Pons (tissue), 1 donor: ENCODE measurements at places on chromosomes 4 and X.

DNA sequence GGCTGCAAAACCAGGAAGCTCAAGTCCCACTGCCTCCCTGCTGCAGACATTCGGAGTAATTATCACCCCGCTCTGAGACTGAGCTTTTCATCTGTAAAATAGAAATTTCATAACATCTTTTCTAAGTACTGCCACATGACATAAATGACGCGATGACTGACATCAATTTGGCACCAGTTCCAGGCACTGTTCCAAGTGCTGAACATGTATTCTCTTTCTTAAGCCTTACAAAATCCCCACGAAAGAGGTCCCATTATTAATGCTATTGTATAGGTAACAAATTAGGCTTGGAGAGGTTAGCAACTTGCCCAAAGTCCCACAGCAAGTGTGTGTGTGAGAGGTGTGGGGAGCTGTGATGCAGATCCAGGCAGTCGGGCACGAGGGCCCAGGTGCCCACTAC is 56.4 kb downstream of the SLC2A9 start:
- DNase-seq = no peak

- no peak for DNase-seq
These were observed 145.5 kb downstream of the TSPAN5 start for GRCh38 chr4:98512918-98513317.

GRCh38 chr4:183398298-183399125 is 45.9 kb upstream of the CDKN2AIP start:
- peak; percentile 56 for DNase-seq

DNA sequence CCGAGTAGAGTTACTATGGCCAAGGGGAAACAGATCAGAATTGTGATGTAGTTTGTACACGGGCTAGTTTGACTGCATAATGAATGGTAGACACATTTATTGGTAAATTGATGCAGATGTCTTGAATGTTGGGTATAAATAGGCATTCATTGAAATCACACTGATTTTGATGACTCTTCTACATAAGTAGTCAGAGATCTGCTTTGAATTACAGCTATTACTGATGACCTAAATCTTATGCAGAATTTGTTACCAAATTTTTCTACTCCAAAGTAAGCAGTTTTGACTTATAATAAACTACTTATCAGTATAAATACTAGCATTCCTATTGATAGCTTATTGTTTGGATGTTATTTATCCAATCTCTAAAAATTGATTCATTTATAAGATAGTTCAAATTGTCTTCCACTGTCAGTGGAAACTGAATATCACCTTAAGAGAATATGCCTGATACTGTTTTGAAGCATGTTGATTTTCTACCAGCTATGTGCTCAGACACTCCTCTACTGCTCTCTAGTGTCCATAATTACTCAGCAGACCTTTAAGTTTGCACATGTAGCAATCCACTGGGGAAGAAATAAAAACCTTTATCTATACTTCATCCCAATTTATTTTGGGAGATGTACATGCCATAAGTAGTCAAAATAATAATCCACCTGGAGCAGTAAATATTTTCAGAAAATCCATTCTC is 120.3 kb downstream of the RASL11B start:
- DNase-seq = peak; percentile 75

DNA sequence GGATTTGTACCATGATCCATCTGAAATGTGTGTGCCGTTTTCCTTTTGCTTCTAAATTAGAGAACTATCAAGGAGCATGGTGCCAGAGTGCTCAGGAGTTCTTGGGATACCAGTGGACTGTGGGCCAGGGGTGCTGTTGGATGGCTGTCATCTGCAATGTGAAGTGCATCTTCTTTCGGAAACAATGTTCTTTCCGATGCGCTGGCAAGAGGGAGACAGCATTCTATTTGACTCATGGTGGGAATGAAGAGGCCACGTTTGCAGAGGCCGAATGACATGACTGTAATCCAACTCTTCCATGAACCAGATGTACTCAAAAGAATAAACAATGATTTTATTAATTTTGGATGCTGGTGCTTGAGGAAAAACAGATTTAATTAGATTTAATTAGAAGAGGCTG is 45.5 kb downstream of the SORCS2 start:
- no peak for DNase-seq

GRCh38 chrX:18017411-18017810 is 156.3 kb upstream of the RAI2 start:
- no peak for DNase-seq

GRCh38 chr4:53620956-53621355 is 29.7 kb upstream of the LNX1 start:
- DNase-seq = no peak

DNA sequence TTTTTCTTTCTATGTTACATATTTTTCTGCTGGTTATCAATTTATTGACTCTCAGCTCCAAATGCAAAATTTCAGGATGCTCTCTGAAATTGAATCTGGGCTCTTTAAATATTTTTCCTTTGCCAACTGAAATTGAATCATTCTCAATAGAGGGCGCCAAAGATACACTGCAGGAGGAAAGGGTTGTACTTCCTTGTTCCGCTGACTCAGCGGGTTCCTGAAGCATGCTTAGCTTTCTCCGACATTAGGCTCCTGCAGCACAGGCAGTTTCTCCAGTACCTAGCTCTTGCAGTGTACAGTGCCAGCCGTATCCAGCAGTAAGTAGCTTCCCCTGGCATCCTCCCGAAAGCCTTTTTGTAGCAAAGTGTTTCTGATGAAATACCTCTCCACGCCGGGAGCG is 28.8 kb upstream of the CFAP47 start:
- DNase-seq = peak; percentile 53

DNA sequence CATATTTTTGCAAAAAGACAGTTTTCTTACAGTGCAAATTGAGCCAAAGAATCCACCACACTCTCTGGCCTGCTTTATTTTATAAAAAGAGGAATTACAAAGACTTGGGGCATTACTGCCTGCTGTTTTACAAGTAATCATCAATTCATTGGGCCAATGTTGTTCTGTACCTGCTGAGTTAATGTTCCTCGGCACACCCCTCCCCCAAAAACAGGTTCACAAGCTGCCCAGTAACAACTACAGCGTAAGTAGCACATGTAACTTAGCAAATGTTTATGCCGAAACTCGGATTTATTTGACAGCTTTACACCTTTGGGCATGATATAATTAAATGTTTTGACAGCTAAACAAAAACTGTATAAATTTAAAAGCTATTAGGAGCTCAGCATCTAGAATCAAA is 214.6 kb upstream of the MAB21L2 start:
- no peak for DNase-seq

DNA sequence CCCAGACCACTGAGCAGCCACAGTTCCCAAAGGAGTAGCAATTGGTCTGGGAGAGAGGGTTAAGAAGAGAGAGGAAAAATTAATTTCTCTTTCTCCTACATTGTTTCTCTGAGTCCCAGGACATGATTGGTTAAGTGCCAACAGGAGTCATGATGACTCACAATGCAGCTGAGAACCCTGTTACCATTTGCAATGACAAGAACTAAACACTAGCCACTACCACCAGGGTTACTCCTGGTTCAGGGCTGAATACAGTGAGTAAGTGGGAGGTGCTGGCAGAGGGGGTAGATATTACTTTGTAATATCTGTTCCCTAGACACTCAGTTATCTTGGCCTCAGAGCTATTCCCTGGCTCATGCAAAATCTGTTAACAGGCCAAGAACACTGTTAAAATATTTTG is 18.0 kb downstream of the ETDC start:
- no peak for DNase-seq

- no peak for DNase-seq
These were observed 122.4 kb downstream of the LARP7 start for GRCh38 chr4:112759313-112759712.

- peak; percentile 1 for DNase-seq
These were observed 3.3 kb downstream of the NLGN4X start for GRCh38 chrX:6225288-6225910.

GRCh38 chr4:154078504-154079350 is 289.8 kb upstream of the SFRP2 start:
- DNase-seq = no peak

DNA sequence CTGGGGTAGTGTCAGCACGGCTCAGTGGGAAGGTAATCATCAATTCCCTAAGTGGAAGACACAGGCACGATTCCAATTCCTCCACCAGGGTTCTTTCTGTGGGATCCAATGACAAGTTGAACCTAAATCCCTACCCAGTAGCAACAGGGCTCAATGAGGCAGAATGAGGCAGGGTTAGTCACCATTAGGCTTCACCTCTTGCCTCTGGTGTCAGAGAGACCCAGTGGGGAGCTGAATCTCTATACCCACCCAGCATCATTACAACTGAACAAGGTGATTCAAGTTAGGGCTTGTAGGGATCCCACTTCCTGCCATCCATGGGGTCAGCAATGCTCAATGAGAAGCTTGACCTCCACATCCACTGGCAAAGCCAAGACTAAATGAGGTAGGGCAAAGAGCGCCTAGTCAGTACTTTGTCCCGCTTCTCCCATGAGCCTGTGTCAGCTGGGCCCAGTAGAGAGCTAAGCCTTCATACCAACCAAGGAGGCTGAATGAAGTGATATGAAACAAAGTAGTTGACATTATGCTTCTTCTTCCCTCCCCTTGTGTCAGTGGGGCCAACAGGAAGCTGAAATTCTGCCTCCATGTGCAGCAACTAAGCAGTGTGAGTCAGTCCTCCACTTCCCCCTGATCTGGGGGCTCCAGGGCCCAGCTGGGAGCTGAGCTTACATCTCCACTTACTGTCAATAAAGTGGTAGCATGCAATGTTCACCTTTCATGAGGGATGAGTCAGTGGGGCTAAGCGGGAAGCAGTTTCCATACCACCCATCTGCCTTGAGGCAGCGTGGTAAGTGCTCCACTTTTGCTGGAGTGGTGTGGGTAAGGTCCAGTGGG is 36.4 kb upstream of the RBM41 start:
- no peak for DNase-seq
